ENCODE measurements at places on chromosomes 5 and 9. TPM values are rescaled to one million over a fixed set of nuclear protein-coding genes. Genes with fewer than 3 reads are reported as not detected.

EFNA5 gene
- not detected for total RNA-seq

SLC34A3 gene
- not detected for total RNA-seq

NOTCH1 gene
- 70.0 TPM for total RNA-seq

NIM1K gene
- 0.40 TPM for total RNA-seq

CTNNAL1 gene
- total RNA-seq = 19.1 TPM

EGR1 gene
- 11.8 TPM for total RNA-seq

BARX1 gene
- total RNA-seq = not detected

PDE6A gene
- total RNA-seq = not detected

OCLN gene
- 0.68 TPM for total RNA-seq

SEC16A gene
- total RNA-seq = 75.5 TPM

PCDHA9 gene
- total RNA-seq = not detected

CDKN2B gene
- 0.09 TPM for total RNA-seq

CTNND2 gene
- total RNA-seq = not detected

ZBTB34 gene
- 6.8 TPM for total RNA-seq
